HAP-1 (cell line): ENCODE measurements at places on chromosomes 11 and 22.

GRCh38 chr11:11414996-11415395, 61.9 kb upstream of the CSNK2A3 start:
- DNase-seq, result no peak

DNA sequence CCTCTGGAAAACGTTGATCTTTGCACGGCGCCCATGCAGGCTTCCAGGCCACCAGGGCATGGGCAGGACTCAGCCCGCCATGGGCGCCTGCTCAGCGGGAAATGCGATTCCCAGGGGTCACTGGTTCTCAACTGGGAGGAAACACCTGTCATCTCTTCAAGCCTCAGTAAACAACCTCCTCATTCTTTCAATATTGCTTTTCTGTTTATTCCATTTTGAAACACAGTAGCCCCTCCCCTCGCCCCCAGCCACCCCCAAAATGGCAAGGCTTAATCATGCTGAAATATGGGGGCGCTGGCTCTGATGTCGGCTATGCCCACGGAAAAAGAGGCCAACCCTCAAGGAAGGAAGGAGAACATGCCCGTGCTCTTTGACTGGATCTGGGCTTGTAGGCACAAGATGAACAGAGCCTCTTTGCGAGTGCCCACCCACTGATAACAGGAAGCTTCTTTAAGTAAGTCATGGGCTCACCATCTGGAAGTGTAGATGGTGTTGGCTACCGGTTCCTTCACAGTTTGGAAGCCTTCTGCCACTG, 594 bp upstream of the POU2AF1 start:
- no peak for DNase-seq

DNA sequence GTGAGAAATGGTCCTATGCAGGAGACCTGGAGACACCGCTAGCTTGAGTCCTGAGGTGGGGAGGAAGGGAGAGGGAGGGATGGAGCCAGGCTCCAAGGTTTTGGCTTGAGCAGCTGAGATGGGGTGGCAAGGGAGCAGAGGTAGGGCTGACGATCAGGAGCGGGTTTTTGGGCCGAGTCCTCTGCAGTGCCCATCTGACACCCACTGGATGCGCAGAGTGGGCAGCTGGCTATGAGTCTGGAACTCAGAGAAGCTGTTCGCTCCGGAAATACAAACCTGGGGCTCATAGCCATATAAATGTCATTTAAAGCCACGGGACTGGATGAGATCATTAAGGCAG, 453 bp upstream of the MAFF start:
- peak; percentile 21 for DNase-seq

- DNase-seq, result no peak
Measured at GRCh38 chr11:76577921-76578653, 92.5 kb downstream of the LRRC32 start.

GRCh38 chr22:50247748-50248147, 2.9 kb upstream of the TUBGCP6 start:
- no peak for DNase-seq

DNA sequence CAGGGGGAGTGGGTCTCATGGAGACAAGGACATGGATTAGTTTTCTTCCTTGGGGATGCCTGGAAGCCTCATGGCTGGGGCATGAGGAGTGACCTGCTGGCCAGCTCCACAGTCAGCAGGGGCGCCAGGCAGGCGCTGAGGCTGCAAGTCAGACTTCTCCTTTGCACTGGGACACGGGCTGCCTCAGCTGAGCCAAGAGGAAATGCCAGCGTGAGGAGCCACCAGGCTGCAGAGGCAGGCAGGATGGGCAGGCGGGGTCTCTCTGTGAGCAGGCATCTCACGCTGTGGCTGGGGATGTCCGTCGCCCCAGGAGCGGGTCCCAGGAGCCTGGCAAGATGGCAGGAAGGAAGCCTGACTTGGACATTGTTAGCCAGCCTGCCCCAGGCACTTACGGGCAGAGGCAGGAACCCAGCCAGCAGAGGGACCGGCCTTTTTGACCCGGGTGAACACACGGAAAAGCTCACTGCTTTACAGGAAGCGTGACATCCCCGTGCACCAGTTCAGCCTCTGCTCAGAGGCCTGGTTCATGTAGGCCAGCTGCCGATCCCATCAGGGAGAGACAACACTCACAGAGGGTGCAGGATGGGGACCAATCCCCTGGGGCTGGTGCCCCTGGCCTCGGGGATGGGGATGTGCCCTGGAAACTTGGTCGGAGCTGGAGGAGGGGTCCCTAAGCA, 10.2 kb downstream of the GNB1L start:
- DNase-seq, result no peak

DNA sequence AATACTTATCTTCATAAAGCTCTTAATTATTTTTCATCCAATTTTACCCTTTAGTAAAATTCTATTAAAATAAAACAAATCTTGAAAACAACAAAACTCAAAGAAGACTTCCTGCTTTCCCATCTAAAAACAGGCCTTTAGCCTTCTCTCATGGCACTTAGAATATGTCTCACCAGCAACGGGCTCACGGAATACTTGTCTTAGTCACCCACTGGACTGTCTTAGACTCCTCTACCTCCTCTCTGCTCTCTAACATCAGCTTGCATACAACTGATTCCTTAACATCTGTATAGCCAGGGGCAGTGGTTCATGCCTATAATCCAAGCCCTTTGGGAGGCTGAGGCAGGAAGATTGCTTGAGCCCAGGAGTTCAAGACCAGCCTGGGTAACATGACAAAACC, 13.7 kb downstream of the HPS5 start:
- no peak for DNase-seq

DNA sequence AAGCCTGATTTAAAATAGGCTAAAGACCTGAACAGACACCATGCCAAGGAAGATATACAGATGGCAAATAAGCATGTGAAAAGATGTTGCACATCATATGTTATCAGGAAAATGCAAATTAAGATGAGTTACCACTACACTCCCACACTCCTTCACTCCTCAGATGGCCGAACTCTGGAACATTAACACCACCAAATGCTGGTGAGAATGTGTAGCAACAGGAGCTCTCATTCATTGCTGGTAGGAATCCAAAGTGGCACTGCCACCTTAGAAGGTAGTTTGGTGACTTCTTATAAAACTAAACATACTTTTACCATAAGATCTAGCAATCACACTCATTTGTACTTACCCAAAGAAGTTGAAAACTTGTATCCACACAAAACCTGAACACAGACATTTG, 2047.3 kb downstream of the LRRC4C start:
- no peak for DNase-seq

- DNase-seq, result no peak
Measured at GRCh38 chr11:12143461-12144258, 33.3 kb downstream of the MICAL2 start.
